ENCODE measurements at places on chromosomes 2 and 18. TPM values are rescaled to one million over a fixed set of nuclear protein-coding genes. Genes with fewer than 3 reads are reported as not detected.

- H3K4me1 ChIP-seq, result no peaks in the 10 kb centered on the region
- DNase-seq, result peak; percentile 2
- no peak overlapping the region for H3K4me3 ChIP-seq
- H3K27ac ChIP-seq, result no peak overlapping the region
- no peaks in the 10 kb centered on the region for H3K27me3 ChIP-seq
These were observed 1.7 kb upstream of the GPR35 start for GRCh38 chr2:240623531-240624010.

DNA sequence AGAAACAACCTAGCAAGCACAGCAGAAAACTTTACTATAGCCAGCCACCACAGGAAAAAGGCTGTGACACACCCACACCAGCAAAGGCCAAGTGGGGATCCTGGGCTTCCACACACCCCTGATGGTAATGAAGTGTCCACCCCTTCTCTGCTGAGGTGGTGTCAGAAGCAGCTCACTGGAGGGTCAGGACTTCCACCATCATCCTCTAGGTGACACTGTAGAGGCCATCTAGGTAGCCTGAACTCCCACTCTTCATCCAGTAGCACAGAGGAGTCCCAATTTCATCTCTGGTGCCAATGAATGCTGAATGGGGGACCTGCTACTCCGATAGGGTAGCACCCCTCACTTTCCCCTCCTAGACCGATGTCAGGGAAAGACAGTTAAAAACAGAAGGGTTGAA is 1544.4 kb downstream of the LRP1B start:
- H3K27me3 ChIP-seq, result no peaks in the 10 kb centered on the region
- H3K36me3 ChIP-seq, result no peaks in the 10 kb centered on the region
- H3K4me3 ChIP-seq, result no peak overlapping the region
- no peak overlapping the region for H3K27ac ChIP-seq

GRCh38 chr2:7508296-7508943 is 591.2 kb downstream of the RNF144A start:
- no peaks in the 10 kb centered on the region for H3K4me1 ChIP-seq
- H3K27ac ChIP-seq, result no peak overlapping the region
- no peak for DNase-seq
- H3K4me3 ChIP-seq, result no peak overlapping the region
- no peaks in the 10 kb centered on the region for H3K36me3 ChIP-seq

- no peak overlapping the region for H3K4me3 ChIP-seq
- H3K36me3 ChIP-seq, result no peaks in the 10 kb centered on the region
- no peak overlapping the region for H3K27ac ChIP-seq
- H3K27me3 ChIP-seq, result no peaks in the 10 kb centered on the region
- peaks cover under 1% of the 10 kb centered on the region for H3K4me1 ChIP-seq
These were observed 11.8 kb downstream of the NCAPH start for GRCh38 chr2:96347395-96347794.

Gene RGPD3
- total RNA-seq, result not detected

Gene TMEM150A
- total RNA-seq, result 10.1 TPM

DNA sequence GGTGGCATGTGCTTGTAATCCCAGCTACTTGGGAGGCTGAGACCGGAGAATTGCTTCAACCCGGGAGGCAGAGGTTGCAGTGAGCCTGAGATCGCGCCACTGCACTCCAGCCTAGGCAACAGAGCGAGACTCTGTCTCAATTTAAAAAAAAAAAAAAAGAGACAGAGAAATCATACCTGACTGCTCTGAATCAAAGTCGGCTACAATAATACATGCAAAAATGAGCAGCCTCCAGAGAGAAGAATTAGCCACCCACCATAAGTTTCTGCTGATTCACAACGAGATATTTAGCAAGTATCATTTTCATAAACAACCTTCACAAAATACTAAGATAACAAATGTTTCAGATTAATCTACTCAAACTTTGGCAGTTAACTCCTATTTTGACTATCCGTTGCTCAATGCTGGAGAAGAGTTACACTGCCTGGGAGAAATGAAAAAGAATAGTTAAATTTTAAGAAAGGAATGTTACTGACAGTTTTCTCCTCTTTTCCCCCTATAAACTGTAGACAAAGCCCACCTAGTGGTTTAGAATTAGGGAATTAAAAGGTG is 1.5 kb downstream of the OSBPL1A start:
- no peaks in the 10 kb centered on the region for H3K36me3 ChIP-seq
- DNase-seq, result no peak
- no peak overlapping the region for H3K27ac ChIP-seq

Gene LRRTM4
- 0.55 TPM for total RNA-seq

- peak overlapping the region; percentile 77 for H3K27ac ChIP-seq
- H3K4me1 ChIP-seq, result peaks cover 15% of the 10 kb centered on the region
- no peaks in the 10 kb centered on the region for H3K27me3 ChIP-seq
- no peak for DNase-seq
- H3K36me3 ChIP-seq, result peaks cover 32% of the 10 kb centered on the region
These were observed 43.4 kb downstream of the PLEKHA3 start for GRCh38 chr2:178523596-178524134.

GRCh38 chr2:189569295-189569910 is 11.2 kb downstream of the SLC40A1 start:
- H3K27me3 ChIP-seq, result no peaks in the 10 kb centered on the region
- H3K4me3 ChIP-seq, result no peak overlapping the region
- peaks cover 84% of the 10 kb centered on the region for H3K36me3 ChIP-seq
- no peak for DNase-seq
- H3K4me1 ChIP-seq, result peaks cover 84% of the 10 kb centered on the region

Gene KANSL1L
- total RNA-seq, result 18.1 TPM

- DNase-seq, result no peak
- H3K36me3 ChIP-seq, result no peaks in the 10 kb centered on the region
- H3K27me3 ChIP-seq, result peaks cover 17% of the 10 kb centered on the region
- no peak overlapping the region for H3K27ac ChIP-seq
- H3K4me3 ChIP-seq, result no peak overlapping the region
- H3K4me1 ChIP-seq, result no peaks in the 10 kb centered on the region
These were observed 27.0 kb upstream of the HK2 start for GRCh38 chr2:74806920-74807319.

Gene PRLH
- not detected for total RNA-seq

Gene KCNF1
- 0.30 TPM for total RNA-seq

DNA sequence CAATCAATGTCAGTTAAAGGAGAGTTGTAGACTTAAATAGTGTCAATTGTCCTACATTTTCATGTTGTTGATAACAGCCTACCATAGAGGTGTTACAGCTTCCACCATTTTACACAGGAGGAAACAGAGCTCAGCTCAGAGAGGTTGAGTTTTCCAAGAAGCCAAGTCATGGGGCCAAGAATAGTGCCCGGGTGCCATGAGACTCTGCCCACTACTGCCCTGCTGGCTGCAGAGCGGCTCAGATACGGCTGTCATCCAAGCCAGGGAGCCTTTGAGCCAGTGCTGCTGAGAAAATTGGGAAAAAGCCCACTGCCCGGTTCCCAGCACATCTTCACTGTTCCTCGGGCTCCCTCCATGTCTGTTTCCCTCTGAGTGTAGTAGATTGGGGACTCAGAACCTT is 22.0 kb downstream of the RAB12 start:
- H3K27ac ChIP-seq, result no peak overlapping the region
- no peaks in the 10 kb centered on the region for H3K27me3 ChIP-seq
- no peak overlapping the region for H3K4me3 ChIP-seq
- peaks cover 63% of the 10 kb centered on the region for H3K4me1 ChIP-seq
- DNase-seq, result no peak

Gene TRAPPC12
- total RNA-seq, result 127 TPM

Gene NAT8
- total RNA-seq, result not detected

DNA sequence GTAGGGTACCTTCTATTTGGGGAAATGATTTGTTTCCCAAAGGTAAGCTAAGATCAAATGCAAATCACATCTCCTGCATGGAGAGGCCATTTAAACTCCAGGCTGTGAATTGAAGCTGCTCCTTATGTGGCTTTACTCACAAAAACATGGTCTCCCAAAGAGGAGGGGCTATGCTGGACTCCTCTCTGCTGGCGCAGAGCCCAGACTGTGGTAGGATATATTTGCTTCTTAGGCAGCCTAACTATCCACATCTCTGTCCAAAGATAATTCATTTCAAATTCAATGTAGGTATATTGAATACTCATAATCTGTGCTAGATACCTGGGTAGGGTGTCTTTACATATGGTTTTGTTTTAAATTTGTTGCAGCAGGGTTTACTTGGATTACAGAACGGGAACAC is 358.5 kb downstream of the ALK start:
- H3K27me3 ChIP-seq, result peaks cover 8% of the 10 kb centered on the region
- H3K4me1 ChIP-seq, result no peaks in the 10 kb centered on the region
- H3K4me3 ChIP-seq, result no peak overlapping the region
- no peaks in the 10 kb centered on the region for H3K36me3 ChIP-seq
- no peak for DNase-seq

GRCh38 chr2:105653302-105653701 is 91.4 kb upstream of the NCK2 start:
- DNase-seq, result no peak
- no peak overlapping the region for H3K4me3 ChIP-seq
- no peaks in the 10 kb centered on the region for H3K4me1 ChIP-seq
- H3K27me3 ChIP-seq, result peaks cover 5% of the 10 kb centered on the region

Gene ACADL
- total RNA-seq, result 1.3 TPM

DNA sequence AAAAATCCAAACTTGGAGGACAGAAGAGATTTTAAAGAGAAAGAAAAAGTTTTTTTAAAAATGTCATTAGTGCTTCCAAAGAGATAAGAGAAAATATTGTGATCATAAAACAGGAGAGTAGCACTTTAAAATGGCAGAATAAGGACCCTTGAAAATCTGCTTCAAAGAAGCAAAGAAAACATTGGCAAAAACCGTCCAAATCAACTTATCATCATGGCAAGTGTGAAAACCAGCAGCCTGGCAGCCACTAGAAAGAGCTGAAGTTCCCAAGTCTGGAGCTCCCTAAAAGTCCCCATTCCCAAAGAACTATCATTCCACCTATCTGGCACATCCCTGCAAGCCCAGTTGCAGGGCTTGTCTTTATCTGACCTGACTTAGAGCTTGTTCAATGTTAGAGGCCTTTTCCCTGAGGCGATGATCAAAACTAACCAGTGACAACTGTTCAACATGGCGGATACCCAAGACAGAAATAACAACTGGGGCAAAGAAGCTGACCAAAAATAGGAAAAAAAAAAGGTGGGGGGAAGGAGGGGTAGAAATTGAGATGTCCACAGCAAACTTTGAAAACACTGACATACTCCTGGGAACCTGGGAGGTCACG is 24.6 kb upstream of the RNU4ATAC start:
- no peak for DNase-seq
- H3K4me1 ChIP-seq, result peaks cover 23% of the 10 kb centered on the region
- H3K36me3 ChIP-seq, result peaks cover 25% of the 10 kb centered on the region
- H3K27ac ChIP-seq, result peak overlapping the region; percentile 21
- H3K27me3 ChIP-seq, result no peaks in the 10 kb centered on the region

- DNase-seq, result no peak
- H3K36me3 ChIP-seq, result no peaks in the 10 kb centered on the region
- no peak overlapping the region for H3K4me3 ChIP-seq
- no peaks in the 10 kb centered on the region for H3K27me3 ChIP-seq
These were observed 131.1 kb downstream of the LRRTM4 start for GRCh38 chr2:77391119-77391518.

Gene GMCL1
- total RNA-seq, result 5.3 TPM

- no peak overlapping the region for H3K4me3 ChIP-seq
- H3K27ac ChIP-seq, result no peak overlapping the region
- DNase-seq, result no peak
- H3K4me1 ChIP-seq, result no peaks in the 10 kb centered on the region
These were observed 309.7 kb downstream of the IRS1 start for GRCh38 chr2:226489775-226490541.

- no peaks in the 10 kb centered on the region for H3K27me3 ChIP-seq
- DNase-seq, result no peak
- no peak overlapping the region for H3K4me3 ChIP-seq
- no peak overlapping the region for H3K27ac ChIP-seq
These were observed 185.8 kb upstream of the ARL4C start for GRCh38 chr2:234682492-234683228.

- H3K27ac ChIP-seq, result no peak overlapping the region
- H3K27me3 ChIP-seq, result no peaks in the 10 kb centered on the region
- H3K4me3 ChIP-seq, result no peak overlapping the region
- H3K4me1 ChIP-seq, result peaks cover 88% of the 10 kb centered on the region
- DNase-seq, result no peak
These were observed 28.5 kb downstream of the TMEM131 start for GRCh38 chr2:97967216-97967592.

- no peak overlapping the region for H3K4me3 ChIP-seq
- no peak overlapping the region for H3K27ac ChIP-seq
- peaks cover 24% of the 10 kb centered on the region for H3K27me3 ChIP-seq
- H3K36me3 ChIP-seq, result no peaks in the 10 kb centered on the region
- no peaks in the 10 kb centered on the region for H3K4me1 ChIP-seq
These were observed 75.7 kb upstream of the RAB6C start for GRCh38 chr2:129903586-129904425.

GRCh38 chr18:74951165-74951760 is 257.7 kb downstream of the PTGR3 start:
- H3K27me3 ChIP-seq, result no peaks in the 10 kb centered on the region
- DNase-seq, result no peak
- H3K36me3 ChIP-seq, result no peaks in the 10 kb centered on the region
- H3K27ac ChIP-seq, result peak overlapping the region; percentile 10
- peaks cover 24% of the 10 kb centered on the region for H3K4me1 ChIP-seq

DNA sequence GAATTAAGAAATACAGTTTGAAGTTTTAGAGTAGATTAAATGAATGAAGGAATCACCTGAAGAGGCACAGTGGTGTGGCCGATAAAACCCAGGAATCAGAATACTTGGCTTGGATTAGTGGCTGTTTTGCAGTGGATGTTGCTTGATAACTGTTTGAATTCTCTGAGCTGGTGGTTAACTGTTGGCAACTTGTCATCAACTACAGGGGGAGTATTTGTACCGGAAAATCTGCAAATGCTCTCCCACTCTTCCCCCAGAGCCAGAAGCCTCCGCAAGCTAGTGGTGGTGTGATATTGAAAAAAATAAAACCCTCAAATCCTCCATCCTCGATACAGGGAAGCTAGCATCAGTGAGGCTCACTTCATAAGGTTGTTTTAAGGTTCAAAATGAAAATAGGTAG is 326.7 kb downstream of the DPP10 start:
- H3K27ac ChIP-seq, result no peak overlapping the region
- H3K4me3 ChIP-seq, result no peak overlapping the region
- no peaks in the 10 kb centered on the region for H3K36me3 ChIP-seq
- no peaks in the 10 kb centered on the region for H3K27me3 ChIP-seq
- no peak for DNase-seq

GRCh38 chr2:216775043-216775453 is 79.7 kb upstream of the IGFBP5 start:
- peaks cover 40% of the 10 kb centered on the region for H3K4me1 ChIP-seq
- no peaks in the 10 kb centered on the region for H3K36me3 ChIP-seq
- peak; percentile 28 for DNase-seq
- no peaks in the 10 kb centered on the region for H3K27me3 ChIP-seq
- peak overlapping the region; percentile 7 for H3K4me3 ChIP-seq
- H3K27ac ChIP-seq, result peak overlapping the region; percentile 81

Gene KIF1A
- total RNA-seq, result 2.0 TPM

DNA sequence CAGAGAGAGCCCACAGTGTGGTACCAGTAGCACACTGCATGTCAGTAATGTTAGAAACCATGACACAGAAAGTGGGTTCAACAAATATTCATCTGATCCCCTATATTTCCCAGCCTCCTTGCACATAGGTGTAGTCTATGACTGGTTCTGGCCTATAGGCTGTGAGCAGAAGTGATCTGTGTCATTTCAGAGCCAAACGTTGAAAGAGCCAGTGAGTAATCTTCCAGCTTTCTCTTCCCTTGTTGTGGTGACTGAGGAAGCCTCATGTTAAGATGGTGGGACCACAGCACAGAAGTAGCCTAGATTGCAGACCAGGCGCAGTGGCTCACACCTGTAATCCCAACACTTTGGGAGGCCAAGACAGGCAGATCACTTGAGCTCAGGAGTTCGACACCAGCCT is 4.1 kb downstream of the TMEM237 start:
- no peak overlapping the region for H3K4me3 ChIP-seq
- DNase-seq, result no peak
- no peak overlapping the region for H3K27ac ChIP-seq
- no peaks in the 10 kb centered on the region for H3K27me3 ChIP-seq
- peaks cover 25% of the 10 kb centered on the region for H3K4me1 ChIP-seq
- H3K36me3 ChIP-seq, result peaks cover 43% of the 10 kb centered on the region
